Kidney (tissue), 22 donors: ENCODE measurements at places on chromosomes 13 and 19. TPM values are rescaled to one million over a fixed set of nuclear protein-coding genes. Genes with fewer than 3 reads are reported as not detected.

Gene FKRP
- 11.8 TPM for polyA plus RNA-seq

Gene PRKCSH
- polyA plus RNA-seq, result 182 TPM

Gene ZNF625
- polyA plus RNA-seq, result 6.1 TPM

Gene RINL
- polyA plus RNA-seq, result 9.5 TPM

Gene TIMM44
- polyA plus RNA-seq, result 46.7 TPM

Gene KASH5
- polyA plus RNA-seq, result not detected

Gene ELOF1
- 72.4 TPM for polyA plus RNA-seq

Gene MTUS2
- 0.22 TPM for polyA plus RNA-seq

Gene PSG1
- not detected for polyA plus RNA-seq

Gene ZNF497
- 1.7 TPM for polyA plus RNA-seq

Gene SOX21
- not detected for polyA plus RNA-seq

Gene METTL21C
- polyA plus RNA-seq, result not detected

Gene SLITRK6
- polyA plus RNA-seq, result not detected

Gene FBN3
- 0.56 TPM for polyA plus RNA-seq

Gene ZNF420
- 5.9 TPM for polyA plus RNA-seq

Gene ZNF444
- 39.6 TPM for polyA plus RNA-seq

Gene NLRP7
- not detected for polyA plus RNA-seq

Gene ZNF534
- not detected for polyA plus RNA-seq

Gene PTBP1
- polyA plus RNA-seq, result 102 TPM

Gene GPR18
- polyA plus RNA-seq, result not detected

Gene ZNF844
- polyA plus RNA-seq, result 7.4 TPM

Gene CD37
- polyA plus RNA-seq, result 3.8 TPM

Gene FFAR3
- not detected for polyA plus RNA-seq

Gene CD70
- polyA plus RNA-seq, result not detected

Gene CEACAM19
- polyA plus RNA-seq, result 5.5 TPM

Gene KLK3
- 1.6 TPM for polyA plus RNA-seq

Gene CALR3
- polyA plus RNA-seq, result not detected

Gene LILRB5
- polyA plus RNA-seq, result 1.1 TPM

Gene MED16
- 72.1 TPM for polyA plus RNA-seq

Gene HSD11B1L
- 29.9 TPM for polyA plus RNA-seq

Gene ICAM4
- 1.1 TPM for polyA plus RNA-seq

Gene UBE2L5
- polyA plus RNA-seq, result not detected

Gene PLIN4
- 1.6 TPM for polyA plus RNA-seq

Gene CPB2
- polyA plus RNA-seq, result not detected

Gene KRI1
- 13.9 TPM for polyA plus RNA-seq

Gene VAV1
- 0.90 TPM for polyA plus RNA-seq

Gene CNN1
- 42.2 TPM for polyA plus RNA-seq

Gene UPF3A
- polyA plus RNA-seq, result 34.5 TPM

Gene RELB
- polyA plus RNA-seq, result 10.3 TPM

Gene SIGLEC8
- not detected for polyA plus RNA-seq

Gene URAD
- polyA plus RNA-seq, result not detected

Gene DMRTC2
- not detected for polyA plus RNA-seq

Gene PAK4
- 52.5 TPM for polyA plus RNA-seq

Gene CGB1
- not detected for polyA plus RNA-seq

Gene KIR2DL1
- not detected for polyA plus RNA-seq

Gene SIGLEC5
- polyA plus RNA-seq, result not detected
